ENCODE measurements at places on chromosomes 1 and 21.

- ATAC-seq = no peak
These were observed 37.9 kb upstream of the PODN start for GRCh38 chr1:53024117-53024516.

DNA sequence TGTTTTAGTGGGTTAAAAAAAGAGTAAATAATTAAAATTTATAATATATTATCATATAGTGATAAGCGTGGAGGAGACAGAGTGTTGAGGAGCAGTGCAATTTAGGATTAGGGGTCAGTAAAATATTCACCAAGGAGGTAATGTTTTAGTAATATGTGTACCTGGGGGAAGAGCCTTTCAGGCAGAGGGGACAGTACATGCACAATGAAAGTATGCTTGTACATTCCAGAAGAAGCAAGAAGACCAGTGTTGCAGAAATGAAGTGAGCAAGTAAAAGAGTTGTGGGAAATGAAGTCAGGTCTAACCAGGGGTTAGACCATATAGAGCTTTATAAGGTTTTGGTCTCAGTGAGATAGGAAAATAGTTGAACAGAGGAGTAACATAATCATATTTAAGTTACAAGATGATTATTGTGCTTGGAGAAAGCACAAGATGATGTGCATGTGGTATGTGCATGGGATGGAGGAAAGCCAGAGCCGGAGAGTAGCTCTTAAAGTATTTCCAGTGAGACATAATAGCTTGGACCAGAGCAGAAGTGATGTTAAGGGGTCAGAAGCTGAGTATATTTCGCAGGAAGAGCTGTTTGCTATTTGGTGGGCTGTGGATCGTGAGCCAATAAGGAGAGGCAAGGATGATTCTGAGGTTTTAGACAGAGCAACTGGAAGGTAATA lies 44.8 kb downstream of the SNX7 start:
- peak; percentile 20 for ATAC-seq

DNA sequence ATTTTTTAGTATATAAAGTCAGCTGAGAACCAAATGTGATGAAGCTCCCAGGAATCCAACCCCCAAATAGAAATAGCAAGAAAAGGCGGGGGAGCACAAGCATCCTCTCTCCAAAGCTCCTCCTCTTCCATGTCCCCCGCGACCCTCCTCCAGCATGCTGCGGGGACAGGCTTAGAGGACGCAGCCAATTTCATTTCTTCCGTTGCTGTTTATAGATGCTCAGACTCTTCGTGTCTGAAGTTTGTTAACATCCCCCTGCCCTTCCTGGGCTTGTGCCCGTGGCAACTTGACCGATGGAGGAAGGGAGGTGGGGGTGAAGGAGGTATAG lies 754 bp upstream of the NPPA start:
- ATAC-seq = no peak

GRCh38 chr1:52296345-52296744 lies 69.7 kb downstream of the CC2D1B start:
- peak; percentile 91 for ATAC-seq

- no peak for ATAC-seq
These were observed 106.6 kb upstream of the POU3F1 start for GRCh38 chr1:38153066-38153777.

- ATAC-seq = no peak
These were observed 57.6 kb downstream of the OLFML2B start for GRCh38 chr1:161966067-161966466.

GRCh38 chr1:214496126-214496525 lies 55.3 kb downstream of the PTPN14 start:
- ATAC-seq = no peak

DNA sequence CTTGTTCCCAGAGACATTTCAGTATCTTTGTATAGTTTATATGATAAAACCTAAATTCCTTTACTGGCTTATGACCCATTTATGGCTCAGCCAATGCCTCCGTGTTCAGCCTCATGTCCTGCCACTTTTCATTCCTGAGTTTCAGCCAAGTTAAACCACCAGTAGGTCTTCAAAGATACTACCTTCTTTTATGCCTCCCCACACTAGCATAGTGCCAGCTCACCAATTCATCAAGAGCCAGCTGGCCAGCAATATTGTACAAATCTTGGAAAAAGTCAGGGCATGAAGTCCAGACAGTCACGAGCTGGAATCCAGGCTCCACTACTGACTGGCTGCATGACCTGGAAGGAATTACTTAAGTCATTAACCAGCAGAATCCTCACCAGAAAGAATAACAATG lies 446.0 kb downstream of the GPATCH2 start:
- no peak for ATAC-seq

DNA sequence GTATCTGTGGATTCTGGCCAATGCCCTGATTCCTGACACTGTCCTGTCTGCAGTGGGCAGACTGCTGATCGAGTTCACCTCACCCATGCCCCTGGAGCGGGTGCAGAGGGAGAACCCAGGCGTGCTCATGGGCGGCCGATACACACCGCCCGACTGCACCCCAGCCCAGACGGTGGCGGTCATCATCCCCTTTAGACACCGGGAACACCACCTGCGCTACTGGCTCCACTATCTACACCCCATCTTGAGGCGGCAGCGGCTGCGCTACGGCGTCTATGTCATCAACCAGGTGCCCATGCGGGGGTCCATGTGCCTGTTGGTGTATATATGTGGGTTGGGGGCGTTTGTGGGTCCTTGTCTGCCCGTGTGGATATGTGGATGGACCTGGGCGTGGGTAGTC lies 2.6 kb downstream of the B4GALT2 start:
- ATAC-seq = no peak

All from SK-N-SH treated with all-trans-retinoic acid at 6 μM for 48 hours (cell line).